ENCODE measurements at places on chromosomes 2 and 18.
A peak's percentile ranks its signal among the peaks of the same experiment; 100 is the strongest.

GRCh38 chr2:176751314-176752227 lies 461.0 kb upstream of the HNRNPA3 start:
- no peak for DNase-seq

DNA sequence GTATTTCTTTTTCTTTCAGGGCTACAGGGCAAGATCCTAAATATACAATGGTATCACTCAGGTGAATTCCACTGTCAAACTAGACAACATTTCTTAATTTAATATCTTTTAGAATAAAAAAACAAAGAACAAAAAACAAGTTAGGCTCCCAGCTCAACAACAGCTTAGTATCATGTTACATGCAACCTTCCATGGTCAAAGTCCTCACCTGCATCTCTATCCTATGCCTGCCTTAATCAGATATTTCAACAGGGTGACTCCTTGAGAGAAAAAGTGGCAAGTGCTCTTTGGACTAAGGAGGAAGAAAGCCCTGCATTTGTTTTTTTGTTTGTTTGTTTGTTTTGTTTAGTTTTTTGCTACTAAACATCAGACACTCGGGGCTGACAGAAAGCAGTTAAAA lies 50.2 kb downstream of the WDFY1 start:
- DNase-seq = no peak

DNA sequence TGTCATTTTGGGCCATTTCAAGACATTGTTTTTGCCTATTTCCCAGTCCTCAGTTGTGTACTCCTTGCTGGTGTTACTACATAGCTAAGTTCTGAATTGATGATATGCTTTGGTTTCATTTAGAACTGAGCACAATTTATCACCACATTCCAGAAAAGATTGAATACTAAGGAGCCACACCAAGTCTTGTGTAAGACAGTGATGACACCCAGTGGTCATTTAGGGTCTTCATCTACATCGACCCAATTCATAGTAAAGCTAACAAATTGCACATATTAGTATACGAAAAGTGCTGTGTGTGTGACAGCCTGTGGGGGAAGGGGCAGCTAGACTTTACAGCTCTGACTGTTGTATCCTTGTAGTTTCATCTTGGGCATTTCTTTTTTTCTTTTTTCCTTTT lies 10.9 kb upstream of the DLX2 start:
- DNase-seq = no peak

DNA sequence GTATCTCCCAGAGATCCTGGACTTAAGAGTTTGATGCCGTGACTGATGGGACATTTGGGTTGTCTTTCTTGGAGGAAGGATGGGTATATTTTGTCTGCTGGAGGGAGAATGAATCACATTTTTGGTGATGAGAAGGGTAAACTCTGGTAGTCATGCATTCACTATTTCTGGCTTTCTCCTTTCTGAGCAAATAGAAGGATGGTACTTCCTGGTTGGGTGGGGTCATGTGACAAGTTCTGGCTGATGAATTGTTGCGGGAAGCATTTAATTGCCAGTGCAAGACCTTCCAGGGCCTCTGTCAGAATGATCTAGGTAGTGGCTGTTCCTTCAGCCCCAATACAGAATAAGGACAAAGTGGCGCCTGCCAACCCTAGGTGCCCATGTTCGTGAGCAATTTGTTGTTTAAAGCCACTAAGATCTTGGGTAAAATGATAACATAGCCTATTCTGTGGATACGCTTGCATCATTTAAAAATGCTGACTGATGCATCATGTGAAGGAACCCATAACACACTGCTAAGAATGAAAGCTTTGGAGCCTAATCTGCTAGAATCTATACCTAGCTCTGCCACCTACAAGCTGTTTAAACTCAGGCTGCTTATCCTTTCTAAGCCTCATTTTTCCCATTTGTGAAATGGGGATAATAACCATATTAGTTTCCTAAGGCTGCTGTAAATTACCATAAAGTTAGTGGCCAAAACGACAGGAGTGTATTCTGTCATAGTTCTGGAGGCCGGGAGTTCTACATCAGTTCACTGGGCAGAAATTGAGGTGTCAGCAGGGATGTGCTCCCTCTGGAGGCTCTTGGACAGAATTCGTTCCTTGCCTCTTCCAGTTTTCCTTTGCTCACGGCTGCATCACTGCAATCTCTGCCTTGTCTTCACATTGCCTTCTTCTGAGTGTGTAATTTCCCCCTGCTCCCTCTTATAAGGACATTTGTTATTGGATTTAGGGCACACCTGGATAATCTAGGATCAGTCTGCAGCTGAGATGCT lies 281.3 kb downstream of the AGPS start:
- no peak for DNase-seq

- no peak for DNase-seq
Measured at GRCh38 chr2:60439219-60439974, 114.1 kb downstream of the BCL11A start.

- no peak for DNase-seq
Measured at GRCh38 chr2:16100006-16100405, 159.7 kb downstream of the MYCN start.

- no peak for DNase-seq
Measured at GRCh38 chr2:178412047-178412446, 38.9 kb downstream of the PRKRA start.

GRCh38 chr2:75729861-75730260 lies 19.1 kb upstream of the GCFC2 start:
- no peak for DNase-seq

DNA sequence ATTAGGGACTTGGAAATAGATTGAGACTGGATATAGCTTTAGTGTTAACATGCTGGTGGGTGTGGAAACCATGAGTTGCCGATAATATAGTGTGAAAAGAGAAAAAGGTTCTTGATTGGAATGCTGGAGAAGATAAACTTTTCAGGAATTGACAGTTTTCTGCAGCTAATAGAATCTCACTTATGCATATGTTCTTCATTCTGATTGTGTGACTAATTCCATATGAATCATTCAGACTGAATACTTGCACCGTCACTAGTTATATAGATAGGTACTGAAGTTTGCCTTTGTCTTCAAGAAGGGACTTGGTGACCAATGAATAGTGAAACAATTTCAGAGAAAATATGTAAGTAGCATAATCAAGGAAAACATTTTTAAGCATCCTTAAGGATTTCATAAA lies 225.7 kb upstream of the FOSL2 start:
- no peak for DNase-seq

DNA sequence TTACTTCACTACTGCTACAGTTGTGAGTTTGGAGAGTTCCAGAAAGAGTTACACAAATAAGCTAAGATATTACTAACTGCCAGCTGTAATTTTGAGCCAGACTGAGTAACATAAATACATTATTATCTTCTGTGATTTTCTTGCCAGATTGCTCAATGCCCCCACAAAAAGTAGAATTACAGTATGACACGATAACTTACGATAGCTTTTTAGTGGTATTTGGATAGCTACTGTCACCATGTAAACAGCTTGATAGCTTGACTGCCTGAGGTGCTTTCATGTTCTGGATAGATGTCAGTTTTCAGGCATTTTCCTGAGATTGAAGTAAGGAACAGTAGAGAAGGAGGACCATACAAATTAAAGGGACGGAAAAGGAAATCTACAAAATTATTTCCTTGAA lies 533.3 kb downstream of the SOCS6 start:
- DNase-seq = no peak

GRCh38 chr2:171522052-171522787 lies at the start of gene CYBRD1:
TSS of gene CYBRD1 (plus strand) at chr2:171522474. CDS start at chr2:171522546, 72 bp downstream.
- peak; percentile 5 for DNase-seq

GRCh38 chr2:84320940-84321339 lies 138.1 kb downstream of the SUCLG1 start:
- no peak for DNase-seq

DNA sequence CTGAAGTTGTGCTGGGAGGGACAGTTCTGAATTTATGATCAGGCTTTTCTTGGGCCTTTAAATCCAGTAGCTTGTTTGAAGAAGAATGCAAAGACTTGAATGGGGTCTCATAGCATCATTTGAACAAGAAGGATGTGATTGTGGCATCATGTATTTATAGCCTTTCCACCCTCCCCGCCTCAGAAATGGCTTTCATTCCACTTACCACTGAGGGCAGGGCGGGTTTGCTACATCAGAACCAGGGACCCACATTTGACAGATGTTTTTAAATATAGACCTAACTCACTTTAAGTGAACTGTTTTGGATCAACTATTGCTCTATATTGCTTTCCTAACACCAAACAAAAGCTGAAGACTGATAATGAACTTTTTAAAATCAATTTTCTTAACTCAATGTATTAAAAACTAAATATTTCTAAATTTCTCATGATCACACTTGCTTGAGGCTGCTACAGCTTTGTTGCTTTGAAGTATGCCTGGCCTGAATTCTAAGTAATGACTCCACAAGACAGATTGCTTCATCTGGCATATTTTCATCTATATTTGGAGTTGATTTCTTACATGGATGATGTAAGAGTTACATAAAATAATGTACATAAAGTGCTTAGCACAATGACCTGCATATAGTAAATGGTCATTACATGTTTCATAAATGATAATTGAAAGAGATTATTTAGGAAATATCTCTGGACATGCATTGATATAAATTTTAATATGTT lies 1552.9 kb upstream of the SLC39A10 start:
- DNase-seq = no peak

DNA sequence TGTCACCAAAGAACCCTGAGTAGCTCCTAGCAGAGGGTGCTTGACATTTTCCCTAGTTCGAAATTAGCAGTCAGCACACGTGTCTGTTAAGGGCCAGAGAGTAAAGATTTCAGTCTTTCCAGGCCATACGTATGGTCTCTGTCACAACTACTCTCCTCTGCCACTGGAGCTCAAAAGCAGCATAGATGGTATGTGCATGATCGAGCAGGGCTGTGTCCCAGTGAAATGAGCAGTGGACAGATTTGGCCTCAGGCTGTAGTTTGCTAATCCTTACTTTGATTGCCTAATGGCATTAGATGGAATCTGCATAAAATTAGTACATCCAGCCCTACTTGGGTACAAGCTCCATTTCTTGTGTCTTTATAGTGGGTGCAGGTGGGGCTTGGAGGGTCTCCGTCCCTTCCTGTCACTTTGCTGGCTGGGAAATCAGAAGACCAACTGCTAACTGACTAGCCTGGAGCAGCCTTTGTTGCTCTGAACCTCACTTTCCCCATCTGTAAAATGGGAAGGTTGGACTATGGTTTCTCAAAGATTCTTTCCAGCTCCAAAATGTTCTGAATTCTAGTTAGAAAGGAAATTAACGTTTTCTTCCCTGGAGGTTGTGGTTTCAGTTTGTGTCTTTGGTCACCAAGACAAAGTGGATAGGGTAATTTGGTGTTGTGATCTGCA lies 108.5 kb downstream of the GLI2 start:
- DNase-seq = no peak

DNA sequence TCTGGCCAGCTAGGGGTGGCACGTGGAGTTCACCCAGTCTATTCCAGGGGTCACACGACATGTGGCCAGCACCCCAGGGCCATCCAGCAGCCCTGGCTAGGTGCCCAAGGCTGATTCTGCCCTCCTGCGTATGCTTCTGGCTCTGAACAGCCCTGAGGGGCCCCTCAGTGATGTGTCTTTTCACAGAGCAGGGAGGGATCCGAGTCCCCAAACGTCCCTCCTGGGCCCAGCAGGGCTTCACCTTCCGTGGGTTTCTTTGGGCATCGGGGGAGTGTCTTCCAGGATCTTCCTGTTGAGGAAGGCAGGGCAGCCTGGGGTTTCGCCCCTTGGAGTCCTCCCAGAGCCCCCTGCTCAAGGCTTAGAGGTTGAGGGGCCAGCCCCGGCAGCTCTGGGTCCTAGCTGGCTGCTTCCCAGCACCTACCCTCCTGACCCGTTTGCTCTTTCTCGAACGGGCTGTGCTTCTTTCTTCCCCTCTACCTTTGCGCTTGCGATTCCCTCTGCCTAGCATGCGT lies 165.9 kb downstream of the DYSF start:
- DNase-seq = no peak

All from stimulated activated CD4-positive, alpha-beta T cell treated with anti-CD3 and anti-CD28 coated beads, Interleukin-4, amount 100 ng/mL, for 48 hours (primary cell).